ENCODE measurements at places on chromosomes 6 and 20.

GRCh38 chr6:158770533-158771330 is 48.4 kb downstream of the EZR start:
- DNase-seq: peak; percentile 37

DNA sequence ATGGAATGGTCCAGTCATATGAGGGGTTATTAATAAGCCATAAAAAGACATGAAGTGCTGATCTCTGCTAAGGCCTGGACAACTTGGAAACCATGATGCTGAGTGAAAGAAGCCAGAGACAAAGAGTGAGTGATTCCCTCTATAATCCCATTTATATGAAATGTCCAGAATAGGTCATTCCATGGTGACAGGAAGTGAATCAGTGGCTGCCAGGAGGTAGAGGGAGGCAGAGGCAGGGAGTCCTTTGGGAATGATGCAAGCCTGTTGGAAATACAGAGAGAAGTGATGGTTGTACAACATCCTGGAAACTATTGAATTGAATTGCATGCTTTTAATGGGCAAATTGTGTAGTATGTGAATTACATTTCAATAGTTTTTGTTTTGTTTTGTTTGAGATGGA is 26.4 kb downstream of the ANKRD60 start:
- no peak for DNase-seq

GRCh38 chr6:144266091-144266649 is 19.0 kb upstream of the UTRN start:
- no peak for DNase-seq

- DNase-seq: no peak
These were observed 382.3 kb downstream of the ESR1 start for GRCh38 chr6:152189736-152190135.

DNA sequence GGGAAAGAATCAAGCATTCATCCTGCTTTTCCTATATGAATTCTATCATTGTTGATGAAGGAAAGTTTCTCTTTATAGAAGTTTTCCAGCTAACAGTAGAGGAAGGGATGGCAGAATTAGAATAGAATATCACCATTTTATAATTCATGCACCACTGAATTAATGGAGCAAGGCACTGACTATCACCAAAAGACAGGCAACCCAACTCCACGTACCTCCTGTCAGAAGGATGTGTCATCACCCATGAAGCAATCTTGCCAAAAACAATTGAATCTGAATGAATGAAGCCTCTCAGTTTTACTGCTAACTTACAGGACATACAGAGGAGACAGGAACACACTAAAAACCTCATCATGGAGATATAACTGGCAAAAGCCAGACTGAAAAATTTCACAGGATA is 122.4 kb downstream of the NFATC2 start:
- peak; percentile 37 for DNase-seq

DNA sequence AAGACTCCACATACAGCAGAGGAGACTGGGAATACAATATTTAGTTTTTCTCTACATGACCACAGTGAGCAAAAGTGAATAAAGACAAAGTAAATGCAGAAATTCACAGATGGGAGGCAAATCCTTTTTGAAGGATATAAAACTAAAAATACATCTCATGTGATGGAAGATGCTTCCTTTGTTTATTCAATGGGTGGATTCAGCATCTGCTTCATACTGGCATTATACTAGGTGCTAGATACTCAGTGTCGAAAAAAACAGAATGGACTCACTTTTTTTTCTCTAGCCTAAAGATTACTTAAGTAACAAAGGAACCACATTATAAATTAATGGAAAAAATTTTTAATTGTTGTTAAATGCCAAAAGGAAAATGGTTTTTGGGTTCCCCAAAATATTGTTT is 216.2 kb downstream of the TRDN start:
- DNase-seq: no peak

DNA sequence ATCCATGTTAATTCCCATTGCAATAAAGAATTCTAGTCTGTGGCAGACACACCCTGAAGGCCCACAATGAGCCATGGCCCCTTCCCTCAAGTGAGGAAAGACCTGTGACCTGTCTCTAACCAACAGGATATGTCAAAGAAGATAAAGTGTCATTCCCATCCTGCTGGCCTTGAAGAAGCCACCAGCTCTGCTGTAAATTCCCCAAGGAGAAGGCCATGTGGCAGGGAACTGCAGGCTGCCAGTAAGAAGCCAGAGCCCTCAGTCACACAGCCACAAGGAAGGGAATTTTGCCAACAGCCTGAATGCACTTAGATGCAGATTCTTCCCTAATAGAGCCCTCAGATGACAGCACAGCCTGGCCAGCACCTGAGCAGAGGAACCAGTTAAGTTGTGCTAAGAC is 24.8 kb downstream of the VIP start:
- DNase-seq: no peak

GRCh38 chr6:44131892-44132291 is 4.5 kb downstream of the TMEM63B start:
- DNase-seq: no peak

GRCh38 chr6:83151114-83151513 is 42.0 kb downstream of the PGM3 start:
- DNase-seq: no peak

DNA sequence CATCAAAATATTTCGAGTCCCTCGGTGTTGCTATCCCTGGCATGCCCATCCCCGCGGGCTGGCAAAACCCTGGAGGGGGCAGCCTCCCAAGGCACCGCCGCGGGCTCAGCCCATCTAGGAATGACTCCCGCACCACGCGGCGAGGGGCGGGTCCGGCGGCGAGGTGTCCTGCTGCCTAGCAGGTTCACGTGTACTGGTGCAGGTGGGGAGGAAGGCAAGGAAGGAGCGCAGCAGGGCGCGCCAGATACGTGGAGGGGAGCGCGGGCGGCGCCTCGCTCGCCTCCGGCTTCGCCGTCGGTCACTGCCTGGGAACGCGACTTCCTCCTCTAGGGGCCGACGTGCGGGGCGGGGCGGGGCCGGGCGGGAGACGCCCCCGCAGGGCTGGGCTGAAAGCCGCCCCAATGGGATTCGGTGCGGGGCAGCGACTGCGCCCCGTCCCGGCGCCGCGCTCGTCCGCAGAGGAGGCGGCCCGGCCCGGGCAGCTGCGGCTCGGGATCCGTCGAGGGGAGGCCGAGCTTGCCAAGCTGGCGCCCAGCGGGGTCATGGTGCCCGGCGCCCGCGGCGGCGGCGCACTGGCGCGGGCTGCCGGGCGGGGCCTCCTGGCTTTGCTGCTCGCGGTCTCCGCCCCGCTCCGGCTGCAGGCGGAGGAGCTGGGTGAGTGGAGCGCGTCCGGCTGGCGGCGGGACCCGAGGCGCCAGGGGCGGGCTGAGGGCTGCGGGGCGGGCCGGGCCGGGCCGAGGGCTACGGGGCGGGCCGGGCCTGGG is at the start of gene DCBLD1:
Gene DCBLD1, plus strand, starts transcription at position 435 of the 764 bp plus-strand sequence. Its CDS starts 108 bp downstream, at position 543.
- DNase-seq: peak; percentile 59

DNA sequence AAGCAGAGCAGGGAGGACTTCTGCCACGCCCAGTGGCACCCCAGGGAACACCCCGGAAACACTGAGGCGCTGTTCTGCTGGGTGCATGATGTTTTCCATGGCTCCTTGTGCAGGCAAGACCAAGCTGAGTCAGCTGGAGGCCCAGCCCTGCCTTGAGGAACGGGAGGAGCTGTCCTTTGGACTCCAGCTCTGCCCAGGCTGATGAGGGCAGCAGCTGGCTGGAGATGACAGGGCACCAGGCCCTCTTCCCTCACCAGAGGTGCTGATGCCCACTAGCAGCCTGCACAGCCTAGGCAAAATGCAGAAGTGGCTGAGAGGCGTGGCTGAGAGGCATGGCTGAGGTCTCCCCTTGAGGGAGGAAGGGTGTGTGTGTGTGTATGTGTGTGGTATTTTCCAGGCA is 2.4 kb downstream of the C6orf132 start:
- peak; percentile 7 for DNase-seq

DNA sequence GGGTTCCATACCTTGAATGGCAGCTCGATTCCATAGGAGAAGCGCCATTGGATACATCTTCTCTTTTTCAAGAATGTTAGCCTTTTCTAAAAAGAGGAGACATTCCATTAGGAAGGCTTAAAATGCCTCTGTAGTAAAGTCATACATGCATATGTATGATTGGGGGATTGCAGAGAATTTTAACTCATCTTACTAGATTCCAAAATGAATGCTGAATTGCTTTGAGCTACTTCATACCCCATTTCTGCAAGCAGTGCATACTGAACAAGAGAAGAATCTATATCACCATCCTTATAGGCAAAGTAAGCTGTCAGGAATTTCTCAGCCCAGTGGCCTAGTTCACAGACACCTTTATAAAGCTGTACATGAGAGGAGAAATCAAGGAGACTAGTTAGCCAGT is 80.3 kb downstream of the NDUFAF5 start:
- DNase-seq: no peak

Measured in CD4-positive, alpha-beta T cell treated with Interleukin-17A for 1 hour (primary cell).